ENCODE measurements at places on chromosomes 5 and 9.

GRCh38 chr5:161547738-161548486 lies 1.4 kb upstream of the GABRB2 start:
- DNase-seq: no peak

DNA sequence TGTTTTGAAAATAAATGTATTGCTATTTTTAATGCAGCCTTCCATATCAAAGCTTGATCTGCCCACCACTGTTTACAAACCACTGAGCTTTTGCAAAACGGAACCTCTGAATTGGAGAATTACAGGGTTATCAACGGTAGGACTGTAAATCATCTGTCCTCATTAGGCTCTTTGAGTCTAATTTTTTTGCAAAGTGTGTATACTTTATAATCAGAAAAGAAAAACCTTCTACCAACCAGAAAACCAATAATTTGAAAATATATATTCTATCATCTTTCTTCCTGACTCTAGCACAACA lies 6.8 kb upstream of the SLC2A8 start:
- DNase-seq: no peak

GRCh38 chr5:116046261-116046660 lies 14.0 kb downstream of the ARL14EPL start:
- no peak for DNase-seq

DNA sequence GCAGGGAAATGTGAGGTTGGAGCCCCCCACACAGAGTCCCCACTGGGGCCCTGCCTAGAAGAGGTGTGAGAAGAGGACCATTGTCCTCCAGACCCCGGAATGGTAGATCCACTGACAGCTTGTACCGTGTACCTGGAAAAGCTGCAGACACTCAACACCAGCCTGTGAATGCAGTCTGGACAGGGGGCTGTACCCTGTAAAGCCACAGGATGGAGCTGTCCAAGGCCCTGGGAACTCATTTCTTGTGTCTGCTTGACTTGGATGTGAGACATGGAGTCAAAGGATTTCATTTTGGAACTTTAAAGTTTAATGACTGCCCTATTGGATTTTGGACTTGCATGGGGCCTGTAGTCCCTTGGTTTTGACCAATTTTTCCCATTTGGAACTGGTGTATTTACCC lies 535.0 kb upstream of the MEF2C start:
- no peak for DNase-seq

DNA sequence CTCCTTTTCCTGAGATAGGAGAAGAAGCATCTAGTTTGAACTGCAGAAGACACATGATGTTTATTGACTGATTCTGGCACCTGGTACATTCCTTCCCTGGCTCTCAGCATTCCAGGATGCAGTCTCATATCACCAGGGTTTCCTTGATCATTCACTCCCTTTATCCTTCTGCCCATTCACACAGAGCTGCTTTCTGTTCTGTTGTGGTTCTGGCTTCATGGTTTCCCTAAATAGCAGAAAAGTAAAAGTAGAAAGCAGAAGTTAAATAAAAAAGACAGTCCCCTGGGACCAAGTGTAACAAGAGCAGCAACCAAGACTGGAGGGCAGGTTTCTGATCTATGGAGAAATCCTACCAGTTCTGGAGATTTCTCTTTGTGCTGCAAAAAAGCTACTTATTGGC lies 3.2 kb downstream of the IFNA8 start:
- no peak for DNase-seq

GRCh38 chr9:18905883-18906629 lies 127.0 kb downstream of the SAXO1 start:
- DNase-seq: no peak

- DNase-seq: no peak
Measured at GRCh38 chr9:83473488-83473971, 64.7 kb downstream of the FRMD3 start.

DNA sequence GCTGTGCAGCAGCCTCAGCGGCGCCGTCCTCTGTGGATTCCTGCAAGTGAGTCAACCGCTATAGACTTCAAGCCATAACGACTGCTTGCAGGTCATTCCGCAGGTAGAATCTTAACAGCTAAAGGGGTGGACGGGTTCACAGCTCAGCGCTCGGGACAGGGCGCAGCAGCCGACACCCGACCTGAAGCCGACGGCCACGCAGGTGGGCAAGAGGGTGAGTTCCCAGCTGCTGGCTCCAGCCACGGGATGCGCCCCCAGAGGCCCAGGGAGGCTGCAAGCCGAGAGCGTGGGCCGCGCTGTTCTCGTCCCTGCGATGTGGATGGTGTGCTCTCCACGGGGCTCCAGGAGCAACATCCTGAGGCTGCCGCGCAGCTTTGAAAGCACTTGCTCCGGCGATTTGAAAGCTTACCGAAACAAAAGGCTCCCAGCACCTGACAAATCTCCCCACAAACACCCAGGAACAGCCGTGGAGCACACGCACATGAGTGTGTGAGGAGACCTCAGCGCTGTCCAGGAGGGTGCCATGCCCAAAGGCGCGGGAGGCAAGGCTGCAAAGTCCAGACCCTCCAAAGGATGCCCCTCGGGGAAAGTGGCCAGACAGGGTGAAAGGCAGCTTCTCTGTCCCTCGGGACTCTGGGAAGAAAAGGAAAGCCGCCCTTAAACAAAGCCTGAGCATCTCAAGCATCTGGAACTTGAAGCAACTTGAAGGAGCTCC lies 48.7 kb downstream of the EXD3 start:
- no peak for DNase-seq

GRCh38 chr9:26260238-26260637 lies 582.0 kb upstream of the TUSC1 start:
- no peak for DNase-seq

- no peak for DNase-seq
Measured at GRCh38 chr9:132274861-132275260, 79.9 kb downstream of the SETX start.

DNA sequence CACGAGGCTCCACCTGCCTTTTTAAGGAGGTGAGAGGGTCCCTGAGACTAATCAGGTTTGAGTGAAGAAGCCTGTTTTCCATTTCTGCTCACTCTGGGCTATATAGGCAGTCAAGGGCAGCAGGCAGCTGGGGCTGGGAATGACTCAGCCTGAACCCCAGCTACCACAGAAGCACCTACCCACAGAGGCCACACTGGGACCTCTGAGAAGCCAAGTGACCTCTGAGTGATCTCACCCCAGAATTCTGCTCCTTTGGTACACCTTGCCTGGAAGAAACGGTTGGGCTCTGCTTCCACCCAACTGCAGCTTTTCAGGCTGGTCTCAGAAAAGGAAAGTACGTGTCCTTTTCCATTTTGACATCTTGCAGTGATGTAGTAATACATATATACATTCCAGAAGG lies 6.8 kb downstream of the FAM219A start:
- no peak for DNase-seq

- no peak for DNase-seq
Measured at GRCh38 chr5:169970911-169971765, 9.2 kb downstream of the INSYN2B start.

DNA sequence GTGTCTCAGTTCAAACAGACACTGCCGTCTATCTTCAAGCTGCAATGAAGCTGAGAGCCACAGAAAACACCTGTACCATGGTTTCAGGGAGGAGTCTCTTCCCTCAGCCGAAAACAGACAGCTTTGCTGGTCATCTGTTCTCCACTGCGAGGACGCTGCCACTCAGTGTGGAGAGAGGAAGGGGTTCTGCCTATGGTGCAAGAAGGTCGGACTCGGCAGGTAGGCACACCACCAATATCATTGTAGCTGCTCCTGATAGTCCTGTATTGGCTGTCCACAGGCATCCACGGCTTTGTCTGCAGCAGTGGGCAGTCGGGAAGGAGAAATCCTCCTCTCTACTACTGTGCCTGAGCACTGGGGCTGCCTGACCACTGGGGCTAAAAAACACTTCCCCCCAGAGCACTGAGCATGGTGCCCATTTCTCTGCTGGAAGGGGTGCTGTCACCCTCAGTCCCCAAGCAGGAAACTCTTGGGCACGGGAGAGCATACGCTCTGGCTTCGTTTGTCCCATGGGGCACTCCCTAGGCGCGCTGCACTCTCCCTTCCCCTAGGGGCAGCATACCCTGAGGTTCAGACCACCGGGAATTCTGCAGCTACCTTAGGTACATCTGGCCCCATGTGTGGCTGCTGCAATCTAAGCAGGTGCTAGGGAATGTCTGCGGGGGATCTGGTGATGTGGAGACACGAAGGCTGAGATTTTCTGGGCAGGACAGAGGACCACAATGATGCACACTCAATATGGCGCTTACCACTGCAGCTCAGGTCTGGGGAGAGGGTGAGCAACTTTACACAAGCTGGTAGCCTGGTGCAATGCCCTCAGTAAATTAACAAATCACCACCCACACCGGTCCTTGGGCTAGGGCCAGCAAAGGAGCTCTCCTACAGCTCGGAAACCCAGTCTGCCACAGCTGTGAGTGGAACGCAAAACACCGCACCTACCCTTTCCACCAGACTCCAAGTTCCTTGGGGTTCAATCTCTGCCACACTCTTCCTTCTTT lies 880.9 kb upstream of the SEMA6A start:
- DNase-seq: no peak

DNA sequence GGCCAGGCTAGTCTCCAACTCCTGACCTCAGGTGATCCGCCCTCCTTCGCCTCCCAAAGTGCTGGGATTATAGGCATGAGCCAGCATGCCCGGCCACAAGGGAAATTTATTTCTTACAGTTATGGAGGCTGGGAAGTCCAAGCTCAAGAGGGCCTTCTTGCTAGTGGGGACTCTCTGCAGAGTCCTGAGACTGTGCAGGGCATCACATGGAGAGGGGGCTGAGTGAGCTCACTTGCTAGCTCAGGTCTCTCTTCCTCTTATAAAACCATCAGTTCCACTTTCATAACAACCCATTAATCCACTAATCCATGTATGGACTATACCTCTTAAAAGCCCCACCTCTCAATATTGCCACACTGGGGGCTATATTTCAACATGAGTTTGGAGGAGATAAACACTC lies 5.1 kb upstream of the SPIN1 start:
- no peak for DNase-seq

DNA sequence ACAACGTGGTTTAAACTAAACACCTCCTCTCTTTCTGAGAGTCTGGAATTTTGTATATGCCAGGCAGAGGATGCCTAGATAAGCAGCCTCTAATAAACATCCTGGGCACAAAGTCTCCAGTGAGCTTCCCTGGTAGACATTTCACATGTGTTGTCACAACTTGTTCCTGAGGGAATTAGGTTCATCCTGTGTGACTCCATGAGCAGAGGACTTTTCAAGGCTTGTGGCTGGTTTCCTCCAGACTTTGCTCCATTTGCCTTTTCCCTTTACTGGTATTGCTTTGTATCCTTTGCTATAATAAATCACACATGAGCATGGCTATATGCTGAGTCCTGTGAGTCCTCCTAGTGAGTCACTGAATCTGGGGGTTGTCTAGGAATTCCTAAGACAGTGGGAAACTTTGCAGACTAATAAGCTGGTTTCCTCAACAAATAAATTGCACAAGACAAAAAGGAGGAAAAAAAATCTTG lies 77.4 kb downstream of the NR2F1-AS1 start:
- no peak for DNase-seq
